Left ventricle myocardium superior (tissue), 1 donor: ENCODE measurements at places on chromosomes 3 and 15. TPM values are rescaled to one million over a fixed set of nuclear protein-coding genes. Genes with fewer than 3 reads are reported as not detected.

Gene IL5RA
- total RNA-seq, result 0.17 TPM

Gene MYO1E
- total RNA-seq, result 36.4 TPM

Gene CPA3
- 2.0 TPM for total RNA-seq

GRCh38 chr3:157130467-157131251 lies 29.3 kb downstream of the CCNL1 start:
- DNase-seq, result peak; percentile 43

- no peak for DNase-seq
Measured at GRCh38 chr3:141375381-141376301, 7.3 kb downstream of the ZBTB38 start.

DNA sequence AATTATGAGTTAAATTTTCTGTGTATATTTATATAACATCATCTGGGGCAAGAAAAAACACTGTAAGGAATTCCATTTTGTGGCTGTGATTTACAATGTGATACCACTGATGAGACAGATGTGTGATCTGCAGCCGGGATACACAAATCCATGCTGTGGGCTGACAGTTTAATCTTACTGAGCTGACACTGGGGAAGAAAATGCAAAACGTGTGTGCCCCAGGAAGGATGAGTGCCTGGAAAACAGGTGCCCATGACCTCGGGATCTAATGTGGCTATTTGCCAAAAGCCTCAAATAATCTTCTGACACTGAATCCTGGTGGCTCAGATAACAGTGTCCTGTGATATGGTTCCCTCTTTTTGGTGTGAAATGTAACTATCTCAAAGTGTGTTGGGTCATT lies 10.5 kb downstream of the MYRIP start:
- DNase-seq, result no peak

DNA sequence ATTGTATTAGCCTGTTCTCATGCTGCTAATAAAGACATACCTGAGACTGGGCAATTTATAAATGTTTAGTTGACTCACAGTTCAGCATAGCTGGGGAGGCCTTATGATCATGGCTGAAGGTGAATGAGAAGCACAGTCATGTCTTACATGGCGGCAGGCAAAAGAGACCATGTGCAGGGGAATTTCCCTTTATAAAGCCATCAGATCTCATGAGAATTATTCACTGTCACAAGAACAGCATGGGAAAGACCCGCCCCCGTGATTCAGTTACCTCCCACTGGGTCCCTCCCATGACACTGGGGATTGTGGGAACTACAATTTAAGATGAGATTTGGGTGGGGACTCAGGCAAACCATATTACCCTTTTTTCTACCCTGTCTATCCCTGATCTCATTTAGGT lies 51.5 kb upstream of the MYZAP start:
- no peak for DNase-seq

- DNase-seq, result peak; percentile 57
Measured at GRCh38 chr3:125129512-125129997, 73.8 kb upstream of the HEG1 start.

DNA sequence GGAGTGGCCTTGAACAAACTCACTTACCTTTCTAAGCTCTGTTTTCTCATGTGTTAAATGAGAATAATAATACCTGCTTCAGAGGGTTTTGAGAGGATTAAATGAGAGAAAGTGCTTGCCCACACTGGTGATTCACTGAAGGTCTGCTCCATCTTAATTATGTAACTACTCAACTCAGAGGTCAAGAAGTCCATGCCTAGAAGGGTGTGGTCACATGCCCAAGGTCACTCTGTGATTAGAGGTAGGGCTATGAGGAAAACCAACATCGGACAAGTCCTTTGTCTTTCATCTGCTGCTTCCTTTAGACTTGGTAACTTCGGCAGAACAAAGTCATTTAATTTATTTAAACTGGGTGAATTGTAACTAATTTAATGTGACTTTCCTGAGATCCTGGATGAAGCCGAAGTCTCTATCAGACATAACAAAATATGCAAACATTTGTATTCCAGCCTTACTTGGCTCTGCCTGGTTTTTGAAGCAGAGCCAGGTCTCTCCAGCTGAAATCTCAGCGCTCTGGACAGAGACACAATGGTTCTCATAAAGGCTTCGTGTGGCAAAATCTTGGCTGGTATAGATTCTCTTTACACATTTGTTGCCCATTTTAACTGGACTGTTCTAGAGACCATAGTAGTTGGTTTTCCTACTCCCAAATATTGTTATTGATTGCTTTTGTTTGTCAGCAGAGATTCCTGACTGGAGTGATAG lies 3.0 kb downstream of the CHRNA7 start:
- no peak for DNase-seq

DNA sequence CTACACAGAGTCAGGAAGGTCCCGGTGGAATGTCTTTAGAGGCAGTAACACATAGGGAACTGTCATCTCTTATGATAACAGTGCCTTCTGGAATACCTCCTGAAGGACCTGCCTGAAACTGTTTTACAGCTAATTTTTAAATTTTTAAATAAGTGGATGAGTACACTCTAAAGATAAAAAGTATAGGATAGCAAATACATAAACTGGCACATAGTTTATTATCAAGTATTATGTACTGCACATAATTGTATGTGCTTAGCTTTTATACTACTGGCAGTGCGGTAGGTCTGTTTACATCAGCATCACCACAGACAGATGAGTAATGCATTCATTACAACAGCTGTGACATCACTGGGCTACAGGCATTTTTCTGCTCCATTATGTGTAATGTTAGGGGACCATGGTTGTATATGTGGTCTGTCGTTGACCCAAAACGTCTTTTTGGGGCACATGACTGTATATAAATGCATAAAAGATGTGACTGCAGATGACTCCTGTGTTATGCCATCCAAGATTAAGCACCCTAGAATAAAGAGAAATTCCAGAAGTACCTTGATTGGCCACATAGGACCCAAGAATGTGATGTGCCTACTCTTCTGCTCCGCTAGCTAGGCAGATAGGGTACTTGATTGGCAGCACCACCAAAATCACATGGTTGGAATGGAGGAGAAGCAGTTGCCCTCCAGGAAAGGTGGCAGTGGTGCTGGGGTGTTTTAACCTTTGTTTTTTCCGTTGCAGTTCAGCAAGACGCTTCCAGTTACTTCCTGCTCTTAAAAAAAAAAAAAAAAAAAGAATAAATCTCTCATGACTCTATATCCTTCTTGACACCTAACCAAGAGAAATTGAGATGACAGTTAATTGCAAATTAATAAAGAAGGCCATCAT lies 3.3 kb downstream of the VPS8 start:
- no peak for DNase-seq

- peak; percentile 96 for DNase-seq
Measured at GRCh38 chr15:74842581-74843444, at the start of gene ULK3. Gene ULK3, minus strand, starts transcription at chr15:74843156. Its CDS starts 51 bp downstream, at chr15:74843105.

- DNase-seq, result no peak
Measured at GRCh38 chr15:64443747-64444621, 16.4 kb upstream of the ZNF609 start.

DNA sequence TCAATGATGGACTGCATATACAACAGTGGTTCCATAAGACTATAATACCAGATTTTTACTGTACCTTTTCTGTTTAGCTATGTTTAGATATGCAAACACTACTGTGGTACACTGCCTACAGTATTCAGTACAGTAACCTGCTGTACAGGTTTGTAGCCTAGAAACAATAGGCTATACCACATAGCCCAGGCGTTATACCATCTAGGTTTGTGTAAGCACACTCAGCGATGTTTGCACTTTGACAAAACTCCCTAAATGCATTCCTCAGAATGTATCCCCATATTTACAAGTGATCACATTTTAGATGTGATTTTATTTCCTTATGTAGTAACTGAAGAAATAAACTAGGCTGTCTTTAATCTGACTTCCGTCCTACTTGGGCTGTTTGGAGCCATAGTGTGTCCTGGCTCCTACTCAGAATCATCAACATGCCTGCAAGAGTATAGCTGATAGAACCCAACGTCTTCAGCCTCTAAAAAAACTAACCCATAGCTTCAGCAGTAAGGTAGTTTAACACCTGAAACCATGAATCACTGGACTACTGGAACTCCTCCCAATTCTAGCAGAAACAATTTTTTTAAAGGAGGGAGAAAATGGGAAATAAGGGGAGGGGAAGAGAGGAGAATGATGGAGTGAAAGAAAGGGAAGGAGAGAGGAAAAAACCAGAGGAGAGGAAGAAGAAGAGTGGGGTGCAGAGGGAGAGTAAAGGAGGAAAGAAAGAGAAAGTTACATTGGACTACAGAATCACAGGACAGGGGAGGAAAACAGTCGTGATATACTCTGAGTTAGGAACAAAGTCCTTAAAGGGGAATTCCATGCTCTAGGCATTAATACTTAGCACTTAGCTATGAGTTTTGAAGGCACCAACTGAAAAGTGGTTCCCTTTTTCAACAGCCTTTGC lies 67.7 kb upstream of the PLXND1 start:
- DNase-seq, result no peak

DNA sequence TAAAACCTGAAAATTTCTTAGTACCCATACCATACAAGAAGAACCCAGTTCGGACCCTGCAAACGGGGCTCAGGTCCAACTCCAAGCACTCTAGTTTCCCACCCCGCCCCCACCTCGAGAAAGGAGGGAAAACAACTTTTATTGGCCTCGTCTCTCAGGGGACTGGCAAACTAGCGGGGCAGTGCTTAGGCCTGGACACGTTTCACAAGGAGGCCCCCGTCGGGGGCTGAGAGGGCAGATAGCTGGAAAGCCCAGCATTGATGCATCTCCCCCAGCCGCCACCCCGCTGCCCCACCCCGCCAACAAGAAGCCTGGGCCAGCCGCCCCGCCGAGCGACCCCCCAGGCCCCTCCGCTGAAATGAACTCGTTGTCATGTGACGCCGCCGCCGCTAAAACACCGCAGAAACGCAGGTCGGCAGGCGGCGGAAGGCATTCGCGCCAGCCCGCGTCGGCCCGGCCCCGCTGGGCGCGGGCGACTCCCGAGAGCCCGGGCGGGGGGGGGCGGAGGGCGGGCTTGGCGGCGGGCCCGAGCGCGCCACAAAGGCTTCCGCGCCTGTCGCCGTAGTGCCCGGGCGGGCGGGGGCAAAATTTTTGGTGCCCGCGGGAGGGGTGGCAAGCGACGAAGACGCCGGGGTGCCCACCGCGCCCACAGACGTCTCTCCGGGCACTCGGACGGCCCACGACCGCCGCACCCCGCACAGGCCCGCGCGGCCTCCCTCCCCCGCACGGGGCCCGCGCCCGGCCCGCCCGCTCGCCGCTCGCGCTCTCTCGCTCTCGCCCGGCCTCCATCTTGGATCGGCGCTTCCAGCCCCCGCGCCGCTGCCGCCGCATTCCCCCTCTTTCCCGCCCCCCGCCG lies 634 bp downstream of the STAG1 start:
- DNase-seq, result peak; percentile 85

DNA sequence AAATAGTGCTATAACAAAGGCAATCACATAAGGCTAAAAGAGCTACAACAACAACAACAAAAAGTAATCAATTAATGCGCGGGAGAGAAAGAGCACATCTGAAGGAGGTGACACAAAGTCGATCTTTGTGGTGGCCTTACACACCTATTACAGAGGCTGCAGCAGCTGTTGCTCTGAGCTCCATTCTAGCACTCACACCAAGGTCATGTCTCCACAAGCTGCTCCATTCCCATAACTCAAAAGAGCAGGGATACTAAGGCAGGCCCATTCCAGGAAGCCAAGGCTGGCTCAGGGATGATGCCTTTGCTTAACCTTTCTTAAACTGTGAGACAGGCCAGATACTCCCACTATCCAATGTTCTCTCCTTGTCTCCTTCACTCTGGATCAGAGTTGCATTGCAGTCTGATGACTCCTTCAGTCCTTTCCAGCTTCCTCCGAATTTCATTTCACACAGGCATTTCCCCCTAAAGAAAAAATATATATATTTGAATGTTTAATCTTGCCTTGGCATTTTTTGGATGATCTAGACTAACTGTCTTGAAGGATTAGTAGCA lies 52.7 kb downstream of the SNTN start:
- DNase-seq, result no peak
